Suppressor macrophage treated with lipopolysaccharide for 1 hour (primary cell): ENCODE measurements at places on chromosomes 4 and X.

DNA sequence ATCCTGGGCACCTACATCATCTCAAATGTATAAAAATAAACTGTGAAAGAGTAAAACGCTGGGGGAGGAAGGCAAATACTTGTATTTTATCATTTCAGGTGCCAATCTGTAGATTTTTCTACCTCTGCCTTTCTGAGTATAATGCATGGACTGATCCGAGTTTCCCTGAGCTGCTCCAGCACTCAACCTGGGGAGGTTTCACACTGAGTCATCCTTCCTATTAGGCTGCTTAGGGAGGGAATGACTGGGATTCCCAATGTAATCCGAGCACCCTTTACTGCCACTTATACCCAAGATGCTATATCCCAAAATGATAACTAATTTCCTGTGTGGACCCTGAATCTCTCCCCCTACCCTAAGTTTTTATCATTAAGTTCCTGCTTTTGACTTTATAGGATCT is 126.6 kb downstream of the HNRNPD start:
- DNase-seq = no peak

DNA sequence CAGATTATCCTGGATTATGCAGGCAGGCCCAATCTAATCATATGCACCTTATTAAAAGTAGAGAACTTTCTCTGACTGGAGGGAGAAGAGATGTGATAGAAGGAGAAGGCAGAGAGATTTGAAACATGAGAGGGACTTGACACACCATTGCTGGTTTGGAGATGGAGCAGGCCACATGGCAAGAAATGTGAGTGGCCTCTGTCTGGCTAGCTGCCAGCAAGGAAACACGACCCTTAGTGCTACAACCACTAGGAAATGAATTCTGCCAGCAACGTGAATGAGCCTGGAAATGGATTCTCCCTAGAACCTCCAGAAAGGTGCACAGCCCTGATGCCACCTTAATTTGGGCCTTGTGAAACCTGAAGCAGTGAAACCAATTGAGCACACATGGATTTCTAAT is 79.5 kb upstream of the MBNL3 start:
- DNase-seq = no peak

DNA sequence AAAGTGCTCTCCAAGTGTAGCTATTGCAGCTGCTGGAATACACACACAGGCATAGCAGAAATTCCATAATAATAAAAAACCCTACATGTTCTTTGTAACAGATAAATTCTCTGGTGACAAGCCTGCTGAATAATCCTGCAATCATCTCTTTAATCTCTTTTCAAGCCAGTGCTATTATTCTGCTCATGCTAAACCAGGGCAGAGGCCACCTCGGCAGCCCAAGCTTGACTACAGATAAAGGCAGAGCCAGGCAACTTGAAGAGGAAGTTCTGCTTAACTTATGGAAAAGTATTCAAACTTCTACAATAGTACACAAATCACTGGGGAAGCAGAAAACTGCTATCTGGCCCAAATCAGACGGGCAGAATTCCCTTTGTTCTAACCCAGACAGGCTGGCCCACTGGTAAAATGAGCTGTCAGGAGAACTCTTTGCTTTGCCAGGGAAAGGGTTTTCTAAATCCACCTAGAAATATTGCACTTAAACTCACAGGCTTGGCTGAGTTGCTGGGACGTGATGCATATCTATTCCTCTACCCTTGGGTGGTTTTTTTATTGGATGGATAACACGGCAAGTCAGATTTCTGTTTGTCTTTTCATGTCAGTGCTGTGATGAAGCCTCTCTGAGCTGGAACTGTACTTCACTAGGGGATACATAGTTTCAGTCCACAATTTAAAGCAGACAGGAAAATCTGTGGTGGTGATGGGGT is 70.5 kb downstream of the GATB start:
- DNase-seq = no peak

DNA sequence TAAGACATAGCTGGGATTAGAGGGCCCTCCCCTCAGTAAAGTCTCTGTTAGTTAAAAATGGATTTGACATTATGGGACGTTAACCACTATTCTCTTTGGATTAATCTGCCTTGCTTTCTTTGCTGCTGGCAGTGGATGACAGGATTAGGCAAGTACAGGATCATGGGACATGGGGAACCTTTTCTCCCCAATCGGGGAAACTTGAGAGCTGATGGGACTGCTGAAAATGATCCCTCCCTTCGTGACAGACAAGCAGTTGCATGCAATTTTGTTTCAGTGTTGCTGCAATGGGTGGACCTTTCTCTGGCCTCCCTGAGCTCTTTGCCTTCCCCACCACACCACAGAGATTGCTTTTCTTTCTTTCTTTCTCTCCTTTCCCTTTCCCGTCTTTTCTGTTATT is 120.2 kb upstream of the BANK1 start:
- DNase-seq = no peak

DNA sequence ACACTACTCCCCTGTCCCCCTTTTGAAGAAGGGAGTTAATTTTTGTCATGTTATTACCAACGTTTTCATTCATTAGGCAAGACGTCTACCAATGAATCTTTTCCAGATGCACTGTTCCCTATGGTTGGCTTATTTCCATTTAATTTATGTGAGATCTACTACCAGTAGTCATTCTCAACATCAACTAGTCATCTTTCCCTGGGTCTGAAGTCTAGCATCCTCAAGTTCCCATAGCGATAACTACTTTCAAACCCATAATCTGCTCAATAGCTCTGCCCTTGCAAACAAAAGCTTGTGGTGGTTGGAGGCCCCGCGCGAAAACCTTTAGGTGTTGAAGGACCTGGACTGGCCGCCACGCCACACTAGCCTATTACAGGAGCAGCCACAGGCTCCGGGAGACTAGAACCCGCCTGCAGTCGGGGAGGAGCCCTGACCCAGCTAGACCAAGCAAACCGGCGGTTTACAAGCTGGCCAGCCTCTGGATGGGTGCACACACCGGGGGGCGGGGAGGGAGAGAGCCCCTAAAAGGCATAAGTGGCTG is 746 bp downstream of the PPAT start:
- peak; percentile 56 for DNase-seq

- no peak for DNase-seq
Measured at GRCh38 chrX:120380699-120381098, 18.8 kb downstream of the ATP1B4 start.

DNA sequence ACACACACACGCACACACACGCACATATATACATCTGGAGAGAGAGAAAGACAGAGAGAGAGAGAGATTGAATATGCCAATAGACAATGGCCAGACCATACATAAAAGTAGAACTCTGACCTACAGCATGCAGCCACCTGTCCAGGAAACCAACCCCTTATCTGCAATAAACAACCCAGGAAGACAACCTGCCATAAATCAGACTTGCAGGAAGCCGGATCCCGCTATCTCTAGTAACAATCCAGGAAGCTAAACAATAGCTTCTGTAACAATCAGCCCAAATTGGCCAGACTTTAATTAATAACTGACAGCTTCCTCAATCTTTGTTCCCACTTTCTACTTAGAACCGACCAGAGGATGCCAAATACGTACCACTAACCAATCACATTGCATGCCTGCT is 173.2 kb downstream of the LDB2 start:
- DNase-seq = no peak

DNA sequence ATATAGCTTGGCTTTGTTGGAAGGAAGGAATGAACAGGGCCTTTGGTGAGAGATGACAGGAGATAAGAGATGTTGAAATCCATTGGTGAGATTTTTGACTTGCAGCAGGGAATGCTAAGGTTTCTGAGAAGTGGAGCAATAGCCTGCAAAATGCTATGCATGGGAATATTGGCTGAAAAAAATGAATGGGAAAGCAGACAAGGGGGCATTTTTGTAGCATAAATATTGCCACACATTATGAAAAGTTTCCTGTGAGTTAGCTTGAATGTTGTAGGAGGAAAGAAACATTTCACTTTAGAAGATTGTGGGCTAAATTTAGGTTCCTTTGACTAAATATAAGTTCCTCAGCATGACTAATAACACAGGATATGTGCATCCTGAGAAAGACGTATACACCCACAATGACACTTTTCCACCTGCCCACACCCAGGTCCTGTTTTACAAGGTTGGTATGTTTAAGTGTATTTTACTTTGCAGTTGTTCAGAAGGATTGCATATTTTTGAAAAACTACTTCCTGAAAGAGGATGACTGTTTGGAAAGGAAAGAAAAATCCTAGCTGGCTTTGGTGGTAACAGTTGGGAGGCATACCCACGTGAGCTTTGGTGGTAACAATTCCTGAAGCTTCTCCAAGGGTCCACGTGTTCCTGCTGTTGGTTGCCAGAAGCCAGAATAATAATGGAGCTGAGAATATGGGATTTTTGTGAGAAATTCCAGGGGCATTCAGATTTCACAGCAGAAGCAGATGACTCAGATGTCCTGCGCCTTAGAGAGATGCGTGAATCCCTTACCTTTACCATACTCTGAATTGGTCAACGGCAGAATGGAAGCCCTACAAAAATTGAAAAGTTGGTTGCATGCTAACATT is 28.5 kb downstream of the PHEX start:
- peak; percentile 45 for DNase-seq

- DNase-seq = no peak
Measured at GRCh38 chrX:2508648-2509335, 8.0 kb upstream of the DHRSX start.

GRCh38 chrX:9019151-9019550 is 14.8 kb downstream of the FAM9B start:
- DNase-seq = no peak

- no peak for DNase-seq
Measured at GRCh38 chr4:145928748-145929147, 9.9 kb downstream of the ZNF827 start.

DNA sequence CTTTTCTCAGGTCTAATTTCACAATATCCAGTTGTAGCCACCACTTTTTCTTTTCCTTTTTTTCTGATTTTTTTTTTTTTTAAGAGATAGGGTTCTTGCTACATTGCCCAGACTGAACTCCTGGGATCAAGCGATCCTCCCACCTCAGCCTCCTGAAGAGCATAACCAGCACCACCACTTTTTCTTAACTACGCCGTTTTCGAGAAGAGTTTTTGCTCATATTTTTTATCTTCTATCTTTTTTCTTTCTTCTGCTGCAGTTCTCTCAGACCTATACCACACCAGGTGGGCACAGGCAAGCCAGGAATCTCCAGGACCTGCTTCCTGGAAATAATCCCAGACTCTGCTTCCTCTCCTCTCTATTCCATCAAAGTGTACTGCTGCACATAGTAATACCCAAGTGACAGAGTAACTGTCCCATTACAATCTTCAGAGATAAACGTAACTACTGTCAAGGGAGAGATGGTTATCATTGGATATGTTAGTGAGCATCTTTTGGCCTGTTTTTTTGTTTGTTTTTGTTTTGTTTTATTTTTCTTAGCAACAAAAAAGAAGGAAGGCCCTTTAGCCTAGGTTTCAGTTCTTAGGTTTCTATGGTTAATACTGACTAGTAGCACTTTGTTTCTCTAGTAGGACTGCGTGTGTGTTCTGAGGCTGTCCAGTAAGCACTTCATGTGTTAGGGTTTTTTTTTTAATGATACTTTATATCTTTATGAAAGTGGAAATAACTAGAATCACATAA is 59.2 kb upstream of the TXK start:
- no peak for DNase-seq

DNA sequence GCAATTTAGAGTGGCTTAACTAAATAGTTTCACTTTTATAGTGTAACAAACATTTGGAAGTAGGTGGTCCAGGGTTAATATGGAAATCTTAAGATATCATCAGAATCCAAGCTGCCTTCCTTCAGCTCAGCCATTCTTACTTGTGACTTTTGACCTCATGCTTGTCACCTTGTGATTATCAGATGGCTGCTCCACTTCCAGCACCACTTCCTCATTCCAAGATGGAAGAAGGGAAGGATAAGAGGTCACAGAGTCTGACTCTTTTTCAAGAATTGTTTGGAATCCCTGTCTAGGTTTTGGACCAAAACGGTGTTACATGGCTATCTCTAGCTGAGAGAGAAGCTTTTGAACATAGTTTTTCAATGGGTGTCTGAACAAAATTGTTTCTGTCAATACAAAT is 39.9 kb downstream of the MTTP start:
- DNase-seq = peak; percentile 1

DNA sequence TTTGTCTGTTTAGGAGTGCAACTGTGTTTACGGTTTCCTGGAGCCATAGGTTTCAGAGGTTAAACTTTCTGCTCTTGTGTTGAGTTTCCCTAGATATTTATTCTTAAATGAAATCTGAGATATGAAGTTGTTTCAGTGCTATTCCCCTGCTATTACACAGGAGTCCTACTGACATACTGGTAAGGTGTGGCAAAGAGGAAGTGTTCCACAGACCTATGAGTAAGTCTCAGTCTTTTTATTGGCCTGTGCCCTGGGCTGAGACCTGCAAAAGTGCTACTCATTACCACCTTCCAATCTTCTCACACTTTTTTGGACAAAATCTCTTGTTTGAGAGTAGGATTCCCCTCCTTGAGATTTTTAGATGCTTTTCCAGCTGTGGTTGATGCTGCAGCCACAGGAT is 35.6 kb upstream of the MAGEA8 start:
- no peak for DNase-seq
